Stimulated activated CD4-positive, alpha-beta T cell treated with anti-CD3 and anti-CD28 coated beads, TNF-alpha, amount 100 ng/mL, for 24 hours (primary cell): ENCODE measurements at places on chromosomes 7 and 10.
A peak's percentile ranks its signal among the peaks of the same experiment; 100 is the strongest.

- DNase-seq = no peak
Measured at GRCh38 chr7:78543976-78544375, 745.4 kb downstream of the PHTF2 start.

- no peak for DNase-seq
Measured at GRCh38 chr10:45557275-45557905, 115.2 kb downstream of the ZFAND4 start.

DNA sequence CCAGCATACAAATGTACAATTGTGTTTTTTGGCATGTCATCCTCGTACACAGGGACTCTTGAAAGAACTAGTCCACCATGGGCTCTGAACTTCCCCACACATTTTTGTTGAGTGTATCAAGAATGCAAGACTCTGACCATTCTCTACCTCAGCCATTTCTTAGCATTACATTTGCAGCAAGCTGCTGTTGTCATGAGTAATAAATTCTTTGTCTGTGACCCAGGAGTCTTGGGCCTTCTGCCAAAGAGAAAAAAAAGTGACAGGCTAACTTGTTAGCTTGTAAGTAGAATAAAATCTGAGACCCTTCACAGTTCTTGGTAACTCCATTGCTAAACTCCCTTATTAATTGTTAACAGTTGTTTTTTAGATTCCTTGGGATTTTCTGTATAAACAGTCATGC is 542.3 kb upstream of the MBL2 start:
- DNase-seq = no peak

- no peak for DNase-seq
Measured at GRCh38 chr10:67612176-67612575, 83.8 kb downstream of the CTNNA3 start.

DNA sequence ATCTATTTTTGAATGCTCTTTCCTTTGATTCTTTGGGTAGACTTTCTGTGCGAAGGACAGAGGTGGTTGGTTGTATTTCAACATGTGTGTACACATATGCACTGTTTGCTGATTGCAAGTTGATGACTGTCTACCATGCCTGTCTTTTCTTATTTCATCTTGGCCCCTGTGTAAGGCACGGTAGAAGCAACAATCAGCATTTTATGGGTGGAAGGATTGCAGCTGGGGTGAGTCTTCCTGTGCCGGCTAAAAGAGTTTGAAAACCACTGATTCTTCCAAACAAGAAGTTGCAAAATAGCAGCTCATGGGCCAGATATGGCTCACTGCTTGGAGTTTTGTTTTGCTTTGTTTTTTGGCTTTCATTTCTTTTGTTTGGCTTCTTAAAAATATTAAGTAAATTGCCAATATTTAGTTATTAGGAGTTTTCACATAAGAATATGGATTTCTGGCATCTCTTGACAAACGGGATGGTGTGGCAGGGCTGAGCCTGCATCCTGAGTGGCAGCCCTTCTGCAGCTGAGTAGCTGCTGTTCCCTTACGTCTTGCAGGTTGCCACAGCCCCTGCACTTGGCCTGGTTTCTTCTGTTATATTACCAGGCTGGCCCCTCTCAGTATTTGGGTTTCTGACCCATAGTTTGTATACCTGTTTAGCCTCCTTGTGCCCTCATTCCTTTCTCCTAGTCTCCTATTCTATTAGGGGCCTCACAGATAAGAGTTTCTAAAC is 7.2 kb downstream of the ZNF862 start:
- DNase-seq = no peak

GRCh38 chr7:25117226-25118047 is 7.6 kb downstream of the CYCS start:
- no peak for DNase-seq

GRCh38 chr7:29190349-29191045 is 4.1 kb upstream of the CHN2 start:
- DNase-seq = no peak

GRCh38 chr10:95906677-95907455 is 909 bp upstream of the CC2D2B start:
- DNase-seq = peak; percentile 5

DNA sequence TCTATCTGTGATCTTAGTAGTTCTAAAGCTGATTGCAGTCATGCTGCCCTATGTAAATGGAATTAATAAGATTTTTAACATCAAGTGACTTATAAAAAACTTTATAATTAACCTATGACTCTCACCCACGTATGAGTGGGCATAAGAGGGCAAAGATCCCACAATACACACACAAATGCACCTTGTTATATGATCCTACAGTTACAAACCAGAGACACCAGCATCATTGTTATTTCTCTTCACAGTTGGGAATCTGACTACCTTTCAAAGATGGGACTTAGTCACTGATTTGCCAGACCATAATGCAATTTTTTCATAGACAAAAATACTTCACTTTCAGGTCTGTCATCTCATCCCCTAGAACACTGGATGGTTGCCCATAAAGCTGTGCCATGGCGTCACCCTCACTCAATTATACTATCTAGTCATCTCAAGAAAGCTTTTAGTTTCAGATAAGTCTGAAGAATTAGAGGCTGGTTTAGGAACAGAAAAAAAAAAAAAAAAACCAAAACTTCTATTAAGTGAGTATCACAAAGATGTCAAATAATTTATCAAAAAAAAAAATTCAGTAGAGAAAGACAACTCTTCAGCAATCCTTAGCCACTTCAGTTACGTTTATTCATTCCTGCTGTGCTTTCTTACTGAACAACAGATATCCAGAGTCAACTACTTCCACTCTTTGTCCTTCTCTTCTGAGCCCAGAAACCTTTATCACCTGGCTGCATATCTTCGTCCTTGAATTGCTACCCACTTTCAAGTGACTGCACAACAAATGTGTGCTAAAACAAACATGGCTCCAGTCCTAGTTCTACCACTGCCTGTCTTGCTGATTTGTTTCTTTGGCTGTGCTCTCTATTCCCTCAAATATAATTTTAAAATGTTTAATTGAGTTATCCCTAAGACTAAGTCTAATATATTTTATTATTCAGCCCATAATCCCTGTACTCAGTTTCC is 175.0 kb upstream of the CHRM2 start:
- DNase-seq = no peak
